ENCODE measurements at places on chromosomes 13 and 19.

GRCh38 chr19:41927497-41928192, 604 bp downstream of the ERFL start:
- DNase-seq = no peak

DNA sequence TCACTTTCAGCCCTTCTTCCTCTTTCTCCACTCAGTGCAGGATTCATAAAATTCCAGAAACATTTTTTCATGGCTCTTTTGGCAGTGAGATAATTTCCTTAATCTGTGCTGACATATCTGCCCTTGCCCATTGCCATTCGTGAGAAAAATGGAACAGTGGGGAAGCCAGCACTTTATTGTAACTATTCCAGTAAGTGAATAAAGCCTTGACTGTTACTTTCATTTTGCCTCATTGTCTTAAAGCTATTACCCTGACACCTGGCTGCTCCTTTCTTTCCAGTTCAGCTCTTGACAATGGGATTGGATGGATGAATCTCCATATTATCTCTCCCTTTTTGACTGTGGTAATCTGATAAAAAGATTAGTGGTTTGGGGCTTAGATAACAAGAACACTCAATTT, 1068.1 kb upstream of the PCDH20 start:
- DNase-seq = peak; percentile 55

- no peak for DNase-seq
These were observed 207.4 kb downstream of the DCT start for GRCh38 chr13:94272038-94272437.

DNA sequence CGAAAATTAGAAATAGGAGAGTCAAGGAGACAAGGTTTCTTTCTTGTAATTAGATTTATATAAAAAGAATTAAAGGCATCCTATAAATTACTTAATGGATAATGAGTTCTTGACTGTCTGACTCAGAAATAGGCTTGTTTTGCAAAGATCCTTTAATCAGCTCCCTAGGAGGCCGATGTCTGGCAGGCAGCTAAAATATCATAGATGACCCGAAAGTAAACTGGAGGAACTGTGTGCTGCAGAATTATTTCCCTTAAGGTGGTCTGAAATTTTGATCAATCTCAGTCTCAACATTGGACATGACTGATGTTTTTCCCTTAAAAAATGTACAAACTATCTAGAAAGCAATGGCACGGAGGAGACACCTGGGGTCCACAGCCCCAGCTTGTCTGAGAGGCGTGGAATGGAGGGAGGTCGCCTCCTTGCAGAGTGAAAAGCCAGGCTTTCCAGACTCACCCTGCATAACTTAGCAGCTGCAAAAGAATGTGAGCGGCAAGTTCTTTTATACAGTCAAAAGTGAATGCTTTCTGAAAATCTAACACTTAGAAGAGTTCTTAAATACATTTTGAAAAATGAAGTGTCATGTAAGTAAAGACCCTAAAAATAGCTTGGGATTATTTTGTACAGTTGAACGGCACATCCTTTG, 44.8 kb downstream of the MBNL2 start:
- no peak for DNase-seq

DNA sequence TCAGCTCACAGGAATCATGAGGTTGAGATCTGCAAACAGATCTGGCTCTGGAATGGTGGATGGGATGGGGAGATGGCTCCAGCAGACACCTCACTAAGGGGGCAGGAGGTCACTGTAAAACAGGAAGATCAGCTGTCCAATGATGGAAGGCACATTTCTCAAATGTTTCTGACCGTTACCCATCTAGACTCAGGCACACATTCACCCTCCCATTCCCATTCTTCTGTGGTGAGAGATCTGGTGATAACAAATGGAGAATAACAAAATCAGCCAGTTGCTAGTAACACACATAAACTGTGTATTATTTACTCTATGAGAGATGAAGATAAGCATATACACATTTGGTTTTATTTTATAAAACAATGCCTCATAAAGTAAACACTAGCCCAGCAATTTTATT, 235.9 kb downstream of the TSHZ3 start:
- no peak for DNase-seq

- peak; percentile 87 for DNase-seq
These were observed 10.3 kb downstream of the ACTN4 start for GRCh38 chr19:38657633-38658222.

DNA sequence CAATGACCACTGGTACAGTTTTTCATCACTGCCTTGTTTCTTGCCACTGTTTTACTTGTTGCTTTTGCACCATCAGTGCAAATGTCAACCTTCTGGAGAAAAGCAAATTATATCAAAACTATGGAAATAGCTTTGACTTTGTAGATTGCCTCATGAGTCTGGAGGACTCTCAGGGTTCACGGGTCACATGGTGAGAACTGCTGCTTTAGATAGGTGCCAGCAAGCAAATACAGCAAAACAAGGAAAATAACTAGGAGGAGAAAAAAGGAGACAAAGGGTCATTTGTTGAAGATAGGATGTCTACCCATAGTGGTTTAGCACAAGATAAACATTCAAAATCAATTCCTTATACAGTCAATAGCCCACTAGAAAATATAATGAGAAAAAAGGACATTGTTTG, 33.1 kb downstream of the POLR1D start:
- no peak for DNase-seq

GRCh38 chr13:77349365-77349764, 22.5 kb upstream of the MYCBP2 start:
- DNase-seq = no peak

DNA sequence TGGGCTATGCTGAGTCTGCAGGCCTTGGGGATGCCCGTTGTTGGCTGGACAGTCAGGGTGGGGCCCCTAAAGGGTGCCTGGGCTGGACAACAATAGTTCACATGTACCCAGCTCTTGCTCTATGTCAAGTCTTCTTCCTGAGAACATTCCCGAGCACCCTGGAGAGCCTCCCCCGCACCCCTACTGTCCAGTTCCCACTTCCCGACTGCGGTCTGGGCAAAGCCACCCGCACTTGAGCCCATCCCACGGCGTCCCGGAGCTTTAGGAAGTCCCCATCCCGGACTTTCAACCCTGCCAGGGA, 1.1 kb upstream of the MPND start:
- no peak for DNase-seq

DNA sequence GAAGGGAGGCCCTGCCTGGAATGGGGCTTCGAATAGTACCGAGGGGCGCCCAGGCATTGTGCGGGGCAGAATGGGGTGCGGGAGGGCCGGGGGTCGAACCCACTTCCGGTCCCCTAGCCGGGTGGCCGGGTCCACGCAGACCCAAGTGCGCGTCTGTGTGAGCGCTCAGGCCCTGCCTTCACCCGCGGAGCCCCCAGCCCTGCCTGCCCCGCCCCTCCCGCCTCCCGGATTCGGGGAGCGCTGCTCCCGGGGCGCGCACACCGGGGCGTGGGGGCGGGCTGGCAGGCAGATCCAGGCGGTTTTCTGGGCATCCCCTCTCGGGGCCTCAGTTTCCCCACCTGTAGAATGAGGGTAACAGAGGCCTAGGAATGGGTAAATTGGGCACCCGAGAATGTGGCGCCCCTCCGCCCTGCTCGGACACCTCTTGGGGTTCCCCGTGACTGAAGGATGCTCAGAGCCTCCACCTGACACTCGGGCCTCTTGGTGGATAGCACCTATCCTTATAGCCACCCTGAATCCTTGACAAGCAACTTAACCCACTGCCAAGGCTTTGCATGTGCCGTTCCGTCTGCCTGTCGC, 682 bp downstream of the PIK3R2 start:
- no peak for DNase-seq

DNA sequence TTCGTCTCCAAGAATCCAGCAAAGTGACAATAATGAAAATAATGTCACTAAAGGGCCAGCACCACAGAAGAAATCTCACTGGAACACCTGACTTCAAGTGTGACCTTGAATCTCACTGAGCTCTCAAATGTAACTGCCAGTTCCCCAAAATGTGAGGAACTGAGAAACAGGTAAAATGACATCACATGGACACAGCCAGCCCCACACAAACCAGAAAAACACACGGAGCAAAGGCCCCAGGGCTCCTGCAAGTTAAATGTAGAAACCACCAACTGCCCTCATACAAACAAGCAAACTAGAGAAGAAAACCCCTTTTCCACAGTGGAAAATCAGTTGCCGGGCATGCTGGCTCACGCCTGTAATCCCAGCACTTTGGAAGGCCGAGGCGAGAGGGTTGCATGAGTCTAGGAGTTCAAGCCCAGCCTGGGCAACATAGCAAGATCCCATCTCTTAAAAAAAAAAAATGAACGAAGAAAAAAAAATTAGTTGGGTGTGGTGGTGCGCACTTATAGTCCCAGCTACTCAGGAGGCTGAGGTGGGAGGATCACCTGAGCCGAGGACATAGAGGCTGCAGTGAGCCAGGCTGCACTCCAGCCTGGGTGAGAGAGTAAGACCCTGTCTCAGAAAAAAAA, 8.7 kb upstream of the KANK2 start:
- no peak for DNase-seq

GRCh38 chr19:10045371-10045770, 32.1 kb downstream of the RDH8 start:
- DNase-seq = no peak

GRCh38 chr13:90943946-90944345, 403.5 kb upstream of the MIR17HG start:
- DNase-seq = no peak

DNA sequence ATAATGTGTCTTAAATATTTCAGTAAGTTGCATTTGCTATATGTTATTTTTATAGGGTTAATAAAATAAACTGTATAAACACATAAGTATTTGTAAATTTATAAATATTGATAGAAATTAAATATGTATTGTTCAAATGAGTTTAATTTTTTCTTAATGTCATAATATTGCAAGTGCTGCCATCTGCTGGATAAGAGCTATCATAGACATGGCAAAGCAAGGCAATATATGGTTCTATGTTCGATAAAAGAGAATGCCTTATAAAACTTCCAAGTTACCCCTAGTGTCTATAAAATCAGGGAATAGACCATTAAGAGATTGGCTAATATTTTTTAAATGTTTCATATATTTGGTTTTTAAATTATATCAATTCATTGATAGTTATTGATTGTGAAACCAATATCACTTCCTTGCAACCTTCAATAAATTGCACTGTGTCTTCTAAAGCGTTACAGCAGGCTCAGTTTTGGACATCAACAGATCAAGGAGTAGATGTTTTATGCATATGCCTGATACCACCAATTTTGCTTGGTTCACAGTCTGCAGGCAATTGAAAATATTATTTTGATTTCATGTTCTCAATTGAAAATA, 29.0 kb upstream of the SLITRK6 start:
- no peak for DNase-seq

GRCh38 chr13:39516096-39516495, 86.9 kb downstream of the LHFPL6 start:
- peak; percentile 72 for DNase-seq

DNA sequence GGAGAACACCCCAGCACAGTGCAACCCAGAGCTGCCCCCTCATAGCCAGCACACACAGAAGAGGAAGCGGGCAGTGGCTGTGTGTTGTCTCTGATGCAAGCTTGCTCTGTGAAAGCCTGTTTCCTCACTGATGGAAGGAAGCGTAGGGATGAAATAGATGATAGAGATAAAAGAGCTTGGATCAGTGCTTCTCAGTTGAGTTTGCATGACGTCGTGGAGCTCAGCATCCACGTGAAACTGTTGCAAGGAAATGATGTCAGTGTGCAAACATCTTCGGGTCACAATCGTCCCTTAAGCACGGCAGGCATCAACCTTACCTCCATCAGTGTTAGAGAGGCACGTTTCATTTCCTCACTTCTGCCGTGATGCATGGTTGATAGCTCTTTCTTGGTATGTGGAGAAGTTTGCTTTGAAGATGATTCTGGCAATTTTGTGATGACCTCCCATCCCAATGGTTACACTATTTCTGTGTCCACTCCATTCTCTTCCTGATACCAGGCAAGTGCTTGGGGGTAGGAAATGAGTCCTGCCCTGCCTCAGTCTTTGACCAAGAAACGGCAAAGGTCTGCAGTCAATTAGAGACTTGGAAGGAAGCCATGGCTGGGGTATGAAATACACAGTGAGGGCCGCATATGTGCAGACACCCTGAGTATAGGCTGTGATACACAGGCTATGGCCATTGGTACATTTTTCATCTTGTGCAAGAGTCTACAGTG, 183.0 kb downstream of the ZNF536 start:
- DNase-seq = no peak

DNA sequence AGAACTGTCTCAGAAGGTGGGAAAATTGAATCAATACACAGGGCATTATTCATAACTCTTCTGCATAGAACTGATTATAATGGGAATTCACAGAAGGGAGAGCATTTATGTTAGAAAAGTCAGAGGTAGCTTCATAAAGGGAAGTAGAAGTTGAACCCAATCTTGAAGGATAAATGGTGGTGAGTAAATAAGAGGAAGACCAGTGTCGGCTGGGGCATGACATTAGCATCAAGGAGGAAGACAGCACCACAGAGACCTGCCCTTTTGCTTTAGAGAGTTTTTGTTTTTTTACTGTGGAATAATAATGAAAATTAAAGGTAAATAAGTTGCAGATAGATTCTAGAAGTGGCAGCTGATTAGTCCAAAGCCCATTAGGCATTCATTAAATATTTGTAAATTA, 21.9 kb downstream of the CDC16 start:
- DNase-seq = no peak

DNA sequence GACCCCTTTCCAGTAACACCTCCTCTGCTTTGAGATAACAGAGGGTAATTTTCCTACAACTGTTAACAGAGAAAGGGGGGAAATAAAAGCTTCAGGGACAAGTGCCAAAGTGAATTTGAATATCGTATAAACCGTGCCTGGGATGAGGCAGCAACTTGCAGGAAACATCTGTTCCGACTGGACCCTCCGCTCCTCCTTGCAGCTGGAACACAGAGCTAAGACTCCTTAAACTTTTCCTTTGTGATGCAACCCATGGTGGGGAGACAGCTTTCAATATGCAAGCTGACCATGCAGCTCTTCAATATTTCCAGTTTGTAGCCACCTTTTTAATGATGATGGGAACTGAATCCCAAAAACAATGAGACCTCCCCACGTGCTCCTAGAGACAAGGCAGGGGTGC, 432.6 kb downstream of the ZNF536 start:
- DNase-seq = no peak

DNA sequence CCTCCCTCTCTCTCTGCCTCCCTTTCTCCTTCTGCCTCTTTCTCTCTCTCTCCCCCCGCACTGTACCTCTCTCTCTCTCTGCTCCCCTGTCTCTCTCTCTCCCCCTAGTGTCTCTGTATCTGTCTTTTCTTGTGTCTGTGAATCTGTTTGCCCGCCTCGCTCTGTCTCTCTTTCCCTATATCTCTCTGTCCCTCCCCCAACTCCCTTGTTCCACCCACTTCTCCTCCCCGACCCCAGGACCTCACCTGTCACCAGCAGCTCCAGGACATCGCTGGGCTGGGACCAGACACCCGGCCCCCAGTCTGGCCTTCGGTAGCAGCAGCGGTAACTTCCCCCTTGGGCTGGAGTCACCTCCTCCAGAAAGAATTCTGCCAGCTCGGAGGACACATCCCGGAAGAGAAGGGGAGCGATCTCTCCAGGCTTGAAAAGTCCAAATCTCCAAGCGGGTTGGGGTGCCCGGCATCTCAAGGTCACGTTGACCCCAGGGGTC, 3.9 kb downstream of the OSCAR start:
- no peak for DNase-seq

Data from retinal pigment epithelial cell (primary cell).